ENCODE measurements at places on chromosomes 11 and 22. TPM values are rescaled to one million over a fixed set of nuclear protein-coding genes. Genes with fewer than 3 reads are reported as not detected.

DNA sequence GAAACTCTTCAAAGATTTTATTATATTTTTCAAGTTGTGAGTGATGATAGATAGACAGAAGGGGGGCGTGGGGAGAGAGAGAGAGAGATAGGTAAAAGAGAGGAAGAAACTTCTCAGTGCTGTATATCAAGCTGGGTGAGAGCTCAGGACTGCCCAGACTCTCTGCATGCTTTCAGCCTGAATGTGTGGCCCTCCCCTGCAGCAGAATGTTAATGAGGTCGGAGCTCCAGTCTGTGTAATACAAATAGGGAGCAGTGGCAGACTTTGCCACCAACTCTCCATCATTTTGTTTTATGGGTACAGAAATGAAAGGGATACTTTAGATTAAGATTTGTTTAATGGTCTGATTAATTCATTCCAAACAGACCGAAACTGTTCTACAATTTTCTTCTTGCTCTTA, 752.8 kb downstream of the OPCML start:
- no peak for DNase-seq

GRCh38 chr11:63682066-63683021, 1.0 kb downstream of the RTN3 start:
- DNase-seq, result no peak

OR4P4 gene
- total RNA-seq, result not detected

- DNase-seq, result no peak
These were observed 38.4 kb upstream of the CRYBB3 start for GRCh38 chr22:25161017-25161915.

DNA sequence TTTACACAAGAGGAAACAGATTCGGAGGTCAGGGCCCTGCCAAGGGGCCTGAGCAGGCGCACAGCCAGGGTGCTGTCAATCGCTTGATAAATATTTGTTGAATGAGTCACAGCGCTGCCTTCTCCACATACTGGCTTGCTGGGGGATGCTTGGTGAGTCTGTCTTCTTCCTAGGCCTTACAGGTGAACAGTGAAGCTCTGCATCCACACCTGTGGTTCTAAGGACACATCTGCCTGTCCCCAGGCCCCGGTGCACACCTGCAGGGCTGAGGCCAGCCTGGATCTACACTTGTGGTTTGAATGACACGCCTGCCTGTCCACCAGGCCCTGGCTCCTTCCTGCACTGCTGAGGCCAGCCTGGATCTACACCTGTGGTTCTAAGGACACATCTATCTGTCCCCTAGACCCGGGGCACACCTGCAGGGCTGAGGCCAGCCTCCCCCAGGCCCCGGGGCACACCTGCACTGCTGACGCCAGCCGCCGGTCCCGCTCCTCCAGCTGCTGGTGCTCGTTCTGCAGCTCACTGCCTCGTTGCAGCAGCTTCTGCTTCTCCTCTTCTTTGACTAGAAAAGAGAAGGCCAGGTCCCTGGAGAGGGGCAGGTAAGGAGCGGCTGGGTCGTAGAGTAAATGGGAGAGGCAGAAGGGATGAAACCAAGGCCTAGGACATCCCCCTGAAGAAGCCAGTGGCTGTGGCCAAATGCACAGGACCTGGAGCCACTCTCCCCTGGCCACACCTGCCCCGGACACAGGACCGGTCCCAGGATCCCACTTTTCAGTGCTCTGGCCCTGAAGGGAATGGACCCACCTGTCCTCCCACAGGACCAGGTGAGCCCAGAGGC, 124.6 kb downstream of the PHF21B start:
- peak; percentile 71 for DNase-seq

- no peak for DNase-seq
These were observed 228.0 kb downstream of the CADM1 start for GRCh38 chr11:115276191-115276590.
